ENCODE measurements at places on chromosomes 7 and 10.

DNA sequence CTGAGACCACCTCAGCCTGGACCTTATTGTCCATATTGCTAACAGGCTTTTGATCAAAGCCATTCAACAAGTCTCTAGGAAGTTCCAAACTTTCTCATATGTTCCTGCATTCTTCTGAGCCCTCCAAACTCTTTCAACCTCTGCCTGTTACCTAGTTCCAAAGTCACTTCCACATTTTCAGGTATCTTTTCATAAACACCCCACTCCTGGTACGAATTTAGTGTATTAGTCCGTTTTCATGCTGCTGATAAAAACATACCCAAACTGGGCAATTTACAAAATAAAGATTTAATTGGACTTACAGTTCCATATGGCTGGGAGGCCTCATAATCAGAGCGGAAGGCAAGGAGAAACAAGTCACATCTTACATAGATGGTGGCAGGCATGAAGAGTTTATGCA lies 836.8 kb downstream of the SORCS1 start:
- DNase-seq, result no peak

GRCh38 chr7:3639253-3639652 lies 338.2 kb downstream of the SDK1 start:
- DNase-seq, result no peak

DNA sequence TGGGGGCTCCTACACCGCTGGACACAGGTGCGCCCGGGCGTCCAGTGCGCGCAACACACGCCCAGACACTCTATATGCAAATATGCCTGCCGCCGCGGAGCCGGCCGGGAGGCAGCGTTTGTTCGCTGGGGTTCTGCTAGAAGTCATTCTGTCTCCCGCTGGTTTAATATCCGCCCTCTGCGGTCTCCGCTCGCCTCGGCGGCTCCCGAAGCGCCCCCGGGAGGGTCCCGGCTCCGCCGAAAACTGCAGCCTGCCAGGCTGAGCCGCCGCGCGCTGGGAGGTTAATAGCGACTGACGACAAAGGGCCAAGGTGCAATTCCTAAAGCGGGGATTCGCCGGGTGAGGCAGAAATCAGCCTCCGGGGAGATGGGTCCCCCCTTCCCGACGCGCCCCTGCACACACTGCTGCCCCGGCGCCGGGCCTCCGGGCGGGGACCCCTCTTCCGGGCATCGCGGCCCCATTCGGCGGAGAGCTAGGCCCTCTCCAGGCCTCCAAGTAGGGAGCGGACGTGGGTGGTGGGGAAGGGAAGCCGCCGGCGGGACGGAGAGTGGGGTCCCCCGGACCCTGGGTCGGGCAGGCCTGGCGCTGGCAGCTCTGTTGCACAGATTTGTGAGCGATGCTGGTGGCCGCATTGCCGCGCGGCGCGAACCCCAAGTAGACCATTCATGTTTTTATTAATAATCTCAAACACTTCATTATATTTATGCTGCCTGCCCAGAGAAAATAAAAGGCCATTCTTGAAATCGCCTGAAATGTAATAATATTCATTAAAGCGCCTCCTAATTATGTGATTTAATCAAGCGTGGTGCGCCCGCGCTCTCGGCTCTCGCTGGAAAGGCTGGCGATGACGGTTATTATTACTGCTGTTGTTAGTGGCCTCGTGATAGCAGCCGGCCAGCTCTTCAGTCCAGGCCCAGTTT lies 9.1 kb downstream of the EN2 start:
- no peak for DNase-seq

DNA sequence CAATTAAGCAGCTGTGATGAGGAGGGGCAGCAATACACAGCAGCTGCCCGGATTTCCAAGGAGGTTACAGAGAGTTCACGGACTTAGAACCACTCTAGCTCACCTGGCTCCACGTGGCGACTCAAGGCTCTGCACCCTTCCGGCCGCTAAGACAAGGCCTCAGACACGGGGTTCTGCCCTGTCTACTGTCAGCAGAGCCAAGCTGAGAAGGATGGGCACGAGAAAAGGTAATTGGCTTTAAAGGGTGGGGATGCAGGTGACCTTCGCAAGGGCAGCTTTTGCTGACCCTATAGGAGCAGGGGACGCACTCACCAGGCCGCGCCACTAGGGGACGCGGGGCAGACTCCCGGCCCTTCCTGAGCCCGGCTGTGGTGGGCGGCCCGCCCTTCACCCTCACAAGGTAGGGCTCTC lies 152.4 kb downstream of the KIF20B start:
- DNase-seq, result no peak

GRCh38 chr10:18136073-18136791 lies 4.0 kb upstream of the CACNB2 start:
- no peak for DNase-seq

GRCh38 chr7:131844369-131844768 lies 287.9 kb upstream of the PODXL start:
- no peak for DNase-seq

GRCh38 chr7:17406738-17407137 lies 108.3 kb downstream of the AHR start:
- DNase-seq, result no peak

GRCh38 chr7:55533050-55533728 lies 39.1 kb downstream of the VOPP1 start:
- DNase-seq, result peak; percentile 40

- DNase-seq, result no peak
Observed at GRCh38 chr10:18683427-18683826, 24.2 kb downstream of the ARL5B start.

GRCh38 chr7:108109221-108109908 lies 20.8 kb downstream of the LAMB4 start:
- DNase-seq, result peak; percentile 3

- DNase-seq, result no peak
Observed at GRCh38 chr7:966291-967069, 8.9 kb downstream of the COX19 start.

- DNase-seq, result no peak
Observed at GRCh38 chr10:92691591-92692079, 1.9 kb downstream of the HHEX start.
